ENCODE measurements at places on chromosomes 16 and 17. TPM values are rescaled to one million over a fixed set of nuclear protein-coding genes. Genes with fewer than 3 reads are reported as not detected.

The RAP1GAP2 gene
- total RNA-seq, result 0.60 TPM

The ITGAD gene
- total RNA-seq, result not detected

The NLGN2 gene
- total RNA-seq, result 1.2 TPM

The TEX19 gene
- total RNA-seq, result not detected

The SOCS1 gene
- 0.17 TPM for total RNA-seq

The TMEM97 gene
- total RNA-seq, result 9.5 TPM

The TLCD2 gene
- total RNA-seq, result 3.4 TPM

The PPM1E gene
- total RNA-seq, result under 0.01 TPM

The MPV17L gene
- total RNA-seq, result 0.09 TPM

The TMEM92 gene
- not detected for total RNA-seq

The CYGB gene
- total RNA-seq, result 0.95 TPM

The RHOT2 gene
- 23.8 TPM for total RNA-seq

The TBC1D3D gene
- 0.09 TPM for total RNA-seq

The SPN gene
- not detected for total RNA-seq

The MARVELD3 gene
- total RNA-seq, result 0.11 TPM

The FSCN2 gene
- 0.54 TPM for total RNA-seq

The CA7 gene
- total RNA-seq, result not detected

The SLC38A10 gene
- total RNA-seq, result 53.7 TPM

The KIF19 gene
- 0.11 TPM for total RNA-seq

The ZG16 gene
- not detected for total RNA-seq

The CLDN9 gene
- not detected for total RNA-seq

The RNF157 gene
- total RNA-seq, result 0.34 TPM

The APOBR gene
- total RNA-seq, result under 0.01 TPM

The P2RX1 gene
- total RNA-seq, result not detected

The KRT32 gene
- total RNA-seq, result not detected

The LDHD gene
- total RNA-seq, result 0.65 TPM

The CTRL gene
- total RNA-seq, result 0.33 TPM

The HS3ST3A1 gene
- total RNA-seq, result 0.22 TPM

The MFSD11 gene
- total RNA-seq, result 34.8 TPM

The SPATA22 gene
- 0.33 TPM for total RNA-seq

The TP53TG3C gene
- total RNA-seq, result not detected

The KRT15 gene
- total RNA-seq, result under 0.01 TPM

The KRT33B gene
- total RNA-seq, result not detected

The TEDC2 gene
- 2.1 TPM for total RNA-seq

The GPR142 gene
- total RNA-seq, result not detected

The GLIS2 gene
- 0.43 TPM for total RNA-seq

The KRT24 gene
- total RNA-seq, result not detected

The HYDIN gene
- total RNA-seq, result not detected

The ALOXE3 gene
- total RNA-seq, result under 0.01 TPM

The FUS gene
- total RNA-seq, result 32.1 TPM

The KCNJ16 gene
- total RNA-seq, result not detected

The CAMTA2 gene
- 3.9 TPM for total RNA-seq

The SLC16A5 gene
- 5.0 TPM for total RNA-seq

Data from dermis lymphatic vessel endothelial cell (primary cell).